HS-27A (cell line): ENCODE measurements at places on chromosomes 1 and 21.

GRCh38 chr21:42047821-42048613 lies 23.1 kb upstream of the UMODL1 start:
- DNase-seq, result peak; percentile 40

DNA sequence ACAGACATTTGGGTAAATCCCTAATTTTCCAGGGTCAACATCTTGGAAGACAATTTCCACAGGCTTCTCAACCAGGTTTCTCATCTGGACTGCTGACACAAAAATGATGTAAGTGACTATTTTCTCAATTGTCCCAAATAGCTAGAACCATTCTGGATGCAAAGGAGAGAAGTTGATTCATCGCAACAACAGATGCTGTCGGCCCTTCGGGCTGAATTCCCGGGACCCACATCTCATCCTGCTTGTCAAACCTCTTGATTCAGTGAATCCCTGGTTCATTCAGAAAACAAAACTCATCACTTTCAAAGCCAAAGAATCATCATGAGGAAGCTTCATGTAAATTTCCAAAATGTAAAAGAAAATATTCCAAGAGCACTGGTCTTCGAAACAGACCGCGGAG lies 251.8 kb downstream of the NPHP4 start:
- no peak for DNase-seq

- peak; percentile 27 for DNase-seq
Measured at GRCh38 chr21:30408782-30409494, 13.1 kb downstream of the KRTAP13-1 start.

DNA sequence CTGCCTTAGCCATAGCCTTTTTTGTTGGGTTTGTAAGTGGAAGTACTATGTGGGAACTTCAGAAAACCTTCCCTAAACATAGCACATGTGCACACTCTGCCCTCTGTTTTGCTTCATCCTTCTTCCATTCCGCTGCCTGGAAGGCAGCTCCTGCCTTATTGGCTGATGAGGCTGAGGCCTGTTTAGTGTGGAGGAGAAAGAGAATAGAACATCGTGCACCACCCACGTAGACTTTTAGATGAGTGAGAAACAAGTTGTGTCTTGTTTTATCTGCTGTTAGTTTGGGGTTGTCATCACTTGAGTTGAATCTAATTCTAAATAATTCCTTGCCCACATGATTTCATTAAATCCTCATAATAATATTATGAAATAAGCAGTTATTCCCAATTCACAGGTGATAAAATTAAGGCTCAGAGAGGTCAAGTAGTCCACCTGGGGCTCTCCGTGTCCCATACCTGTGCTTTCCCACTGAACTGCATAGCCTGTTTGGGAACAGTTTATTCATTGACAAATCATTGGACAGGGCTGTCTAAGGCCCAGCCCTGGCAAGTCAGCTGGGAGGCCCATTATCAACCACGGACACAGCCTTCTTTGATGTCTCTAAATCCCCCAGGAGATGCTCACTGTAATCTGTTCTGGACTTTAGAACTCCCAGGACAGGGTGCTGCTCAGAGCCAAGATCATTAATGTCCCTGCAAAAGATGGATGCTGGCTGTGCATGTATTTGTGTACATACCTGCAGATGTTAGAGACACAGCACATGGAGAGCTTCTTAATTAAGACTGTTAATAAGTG lies 93.0 kb downstream of the ABCA4 start:
- DNase-seq, result no peak

- no peak for DNase-seq
Measured at GRCh38 chr1:211474451-211474850, 17.5 kb downstream of the RD3 start.

- no peak for DNase-seq
Measured at GRCh38 chr1:64535938-64536835, 66.3 kb downstream of the CACHD1 start.

- no peak for DNase-seq
Measured at GRCh38 chr1:84899969-84900368, 7.0 kb upstream of the LPAR3 start.

- DNase-seq, result no peak
Measured at GRCh38 chr1:79791488-79792218, 785.1 kb upstream of the ADGRL4 start.

- DNase-seq, result no peak
Measured at GRCh38 chr1:183450093-183450492, 22.2 kb upstream of the SMG7 start.

GRCh38 chr1:91683598-91683951 lies 182.9 kb downstream of the CDC7 start:
- DNase-seq, result no peak

- no peak for DNase-seq
Measured at GRCh38 chr1:60343736-60344135, 270.2 kb upstream of the C1orf87 start.

DNA sequence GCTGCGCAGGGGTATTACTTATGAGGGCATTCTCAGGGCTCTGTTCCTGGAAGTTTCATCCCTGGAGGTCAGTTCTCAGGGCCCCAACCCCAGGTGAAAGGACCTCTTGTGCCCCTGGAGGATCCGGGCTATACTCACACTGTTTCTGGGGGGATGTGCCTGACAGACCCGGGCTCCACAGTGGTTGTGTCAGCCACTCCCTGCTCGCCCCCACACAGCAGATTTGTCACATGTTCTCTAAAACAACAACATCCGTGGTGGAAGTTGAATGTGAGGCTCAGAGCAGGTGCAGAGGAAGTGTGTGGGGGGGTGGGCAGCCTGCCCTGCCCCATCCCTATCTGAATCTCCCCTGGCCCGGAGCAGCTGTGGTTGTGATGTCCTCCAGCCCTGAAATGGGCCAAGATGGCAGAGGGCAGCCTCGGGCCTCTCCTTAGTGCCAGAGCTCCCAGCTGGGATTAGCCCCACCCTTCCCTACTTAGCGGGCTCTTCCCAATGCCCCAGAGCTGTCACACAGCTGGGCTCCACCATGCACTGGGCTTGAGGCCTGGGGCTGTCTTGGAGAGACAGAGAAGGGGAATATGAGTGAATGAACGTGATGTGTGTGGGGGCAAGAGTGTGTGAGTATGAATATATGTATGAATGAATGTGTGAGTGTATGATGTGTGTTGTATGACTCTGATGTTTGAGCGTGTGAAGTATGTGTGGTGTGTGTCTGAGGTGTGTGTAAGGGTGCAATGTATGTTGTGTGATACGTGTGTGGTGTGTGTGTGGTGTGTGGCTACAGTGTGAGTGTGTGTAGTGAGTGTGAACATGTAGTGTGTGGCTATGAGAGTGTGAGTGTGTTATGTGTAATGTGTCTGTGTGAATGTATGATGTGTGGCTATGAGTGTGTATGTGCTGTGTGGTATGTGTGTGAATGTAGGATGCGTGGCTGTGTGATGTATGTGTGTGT lies 1.5 kb upstream of the FCMR start:
- DNase-seq, result no peak

- DNase-seq, result no peak
Measured at GRCh38 chr1:154730259-154730658, 122.3 kb upstream of the ADAR start.

- DNase-seq, result peak; percentile 77
Measured at GRCh38 chr1:218463194-218464156, 118.3 kb downstream of the TGFB2 start.

DNA sequence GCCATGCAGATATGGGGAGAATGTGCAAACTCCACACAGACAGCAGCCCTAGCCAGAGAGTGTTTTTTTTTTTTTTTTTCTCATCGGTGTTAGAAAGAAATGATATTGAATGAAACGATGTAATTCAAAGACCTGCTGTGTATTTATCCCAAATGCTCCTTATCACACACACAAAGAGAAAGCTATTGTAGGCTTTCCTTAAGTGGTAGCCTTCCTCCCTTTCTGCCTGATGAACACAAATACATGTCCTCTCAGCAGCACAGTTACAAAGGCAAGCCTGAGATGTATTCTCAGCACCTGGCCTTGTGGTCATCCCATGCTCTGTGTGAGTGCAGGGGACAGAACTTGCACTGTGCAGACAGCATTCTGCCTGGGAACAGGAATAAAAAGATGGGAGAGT lies 93.8 kb downstream of the PLPPR5 start:
- no peak for DNase-seq

- no peak for DNase-seq
Measured at GRCh38 chr1:43885279-43885801, 48.3 kb upstream of the ARTN start.

DNA sequence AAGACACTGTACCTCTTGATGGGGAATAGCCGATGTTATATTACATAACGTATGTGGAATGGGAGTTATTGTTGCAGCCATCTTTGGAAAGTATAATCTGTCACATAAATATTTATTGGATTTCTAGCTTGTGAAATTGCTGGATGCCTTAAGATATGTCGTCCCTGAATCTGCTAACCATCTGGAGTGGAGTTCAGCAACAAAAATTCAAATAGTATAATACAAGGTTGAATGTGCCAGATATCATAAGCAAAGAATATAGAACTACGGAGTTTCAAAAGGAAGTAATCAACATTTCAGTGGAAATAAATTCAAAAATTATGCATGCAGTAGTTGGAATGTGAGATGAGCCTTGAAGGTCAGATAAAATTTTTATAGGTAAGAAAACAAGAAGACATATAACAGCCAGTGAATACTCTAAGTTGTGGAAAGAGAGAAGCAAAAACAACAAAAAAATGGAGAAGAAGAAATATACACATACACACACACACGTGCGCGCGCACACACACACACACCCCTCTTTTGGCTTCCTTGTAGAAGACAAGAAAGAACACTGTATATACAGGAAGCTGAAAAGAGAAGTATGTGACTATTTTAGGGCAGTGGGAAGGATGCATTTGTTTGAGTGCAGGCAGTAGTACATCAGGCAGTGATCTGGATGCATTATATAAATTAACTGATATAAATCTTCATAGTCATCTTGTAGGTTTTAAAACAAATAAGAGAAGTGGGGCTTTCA lies 516.7 kb downstream of the KCNT2 start:
- no peak for DNase-seq

DNA sequence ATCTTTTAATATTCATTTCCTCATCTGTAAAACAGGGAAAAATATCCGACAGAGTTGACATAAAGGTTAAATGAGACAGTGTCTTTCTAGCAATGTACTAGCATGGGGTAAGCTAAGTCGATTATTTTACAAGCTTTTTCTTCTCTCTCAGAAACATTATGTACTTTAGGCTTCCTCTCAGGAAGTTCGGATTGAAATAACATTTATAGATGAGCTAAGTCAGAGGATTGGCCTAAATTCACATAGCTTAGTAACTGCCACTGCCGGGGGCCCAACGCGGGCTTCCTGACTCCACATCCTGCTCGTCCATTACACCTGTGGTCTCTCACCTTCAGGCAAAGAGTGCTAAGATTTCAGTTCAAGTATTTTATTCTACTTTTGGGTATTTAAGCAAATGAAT lies 462.3 kb upstream of the NFIA start:
- DNase-seq, result no peak

DNA sequence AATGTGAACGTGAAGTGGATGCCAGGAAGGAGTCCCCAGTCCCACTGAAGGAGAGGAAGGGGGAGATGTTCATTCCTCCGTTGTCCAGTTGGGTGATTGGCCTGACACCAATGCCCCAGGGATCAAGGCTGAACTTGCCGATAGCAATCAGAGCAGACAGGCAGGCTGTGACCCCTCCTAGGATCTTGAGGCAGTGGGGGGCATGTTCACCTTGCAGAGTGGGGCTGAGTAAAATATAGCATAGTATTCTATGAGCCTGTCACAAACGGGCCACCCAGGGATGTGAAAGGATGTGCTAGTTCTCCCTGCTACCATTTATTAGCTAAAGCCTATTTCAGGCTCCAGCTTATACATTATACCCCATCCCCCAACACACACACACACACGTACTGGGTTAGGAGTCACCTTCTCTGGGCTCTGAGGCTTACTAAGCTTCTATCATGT lies 80.7 kb upstream of the CD34 start:
- no peak for DNase-seq

DNA sequence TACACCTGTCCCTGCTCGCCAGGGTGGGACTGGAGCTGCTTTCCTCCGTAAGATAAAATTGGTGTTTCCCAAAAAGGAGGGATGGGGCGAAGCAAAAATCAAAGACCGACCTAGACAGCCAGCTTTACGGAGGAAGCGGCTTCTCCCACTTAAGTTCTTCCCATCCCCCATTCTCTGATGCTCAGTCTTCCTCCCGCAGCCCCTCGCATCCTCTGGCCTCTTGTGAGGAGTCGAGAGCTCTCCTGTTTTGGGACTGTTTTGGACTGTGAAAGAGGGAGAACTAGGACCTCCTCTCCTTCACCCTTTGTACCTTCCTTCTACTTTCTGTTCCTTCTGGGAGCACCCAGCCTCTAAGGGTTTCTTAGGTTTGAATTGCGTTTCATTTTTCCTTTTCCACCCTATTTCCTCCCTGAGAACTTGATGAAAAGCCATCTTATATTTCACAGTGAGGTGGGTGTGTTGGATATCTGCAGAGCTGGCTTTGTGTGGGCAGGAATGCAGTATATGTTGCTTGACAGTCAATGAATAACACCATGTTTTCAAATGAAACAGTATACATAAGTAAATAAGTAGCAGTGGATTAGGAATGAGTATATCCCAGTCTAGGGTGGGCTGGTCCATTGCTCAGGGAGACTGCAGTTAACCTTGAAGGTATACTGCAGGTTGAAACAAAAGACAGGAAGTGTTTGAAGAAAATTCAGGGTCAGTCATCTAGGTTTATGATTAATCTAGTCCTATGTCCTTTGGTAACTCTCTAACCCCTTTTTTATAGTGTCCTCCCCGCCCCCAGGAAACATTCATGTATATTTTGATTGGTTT lies 848 bp downstream of the CTTNBP2NL start:
- DNase-seq, result no peak

- no peak for DNase-seq
Measured at GRCh38 chr1:16077406-16078245, 4.2 kb upstream of the FAM131C start.

DNA sequence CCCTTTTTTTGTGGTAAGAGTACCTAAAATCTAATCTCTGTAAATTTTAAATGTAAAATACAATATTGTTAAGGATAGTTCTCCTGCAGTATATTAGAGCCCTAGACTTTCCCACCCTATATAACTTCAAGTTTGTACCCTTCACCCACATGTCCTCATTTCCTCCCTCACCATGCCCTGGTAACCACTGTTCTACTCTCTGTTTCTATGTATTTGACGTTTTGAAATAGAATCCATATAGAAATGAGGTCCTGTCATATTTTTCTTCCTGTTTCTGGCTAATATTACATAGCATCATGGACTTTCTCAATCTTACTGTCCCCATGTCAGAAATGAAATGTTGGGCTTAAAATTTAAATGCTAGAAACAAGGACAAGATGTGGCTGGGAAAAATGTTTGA lies 24.8 kb downstream of the GBP7 start:
- no peak for DNase-seq

DNA sequence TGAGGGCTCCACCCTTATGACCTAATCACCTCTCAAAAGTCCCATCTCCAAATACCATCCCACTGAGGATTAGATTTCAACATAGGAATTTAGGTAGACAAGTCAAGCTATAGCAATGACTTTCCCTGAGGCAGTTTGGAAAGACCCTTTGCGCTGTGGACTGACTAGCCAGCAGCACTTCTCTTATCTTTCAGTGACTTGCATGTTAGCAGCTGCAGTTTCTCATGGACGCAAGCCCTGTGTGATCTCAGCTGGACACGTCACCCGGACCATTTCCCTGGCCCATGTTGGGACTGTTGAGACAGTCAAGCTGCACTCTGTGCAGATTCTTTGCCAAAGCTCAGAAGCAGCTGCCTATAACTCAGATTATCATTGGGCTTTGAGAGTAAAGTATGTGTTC lies 408.1 kb upstream of the USP24 start:
- no peak for DNase-seq

- DNase-seq, result no peak
Measured at GRCh38 chr1:43587001-43587400, 56.3 kb downstream of the PTPRF start.
